ENCODE measurements at places on chromosomes 16 and 17. TPM values are rescaled to one million over a fixed set of nuclear protein-coding genes. Genes with fewer than 3 reads are reported as not detected.

CD300H gene
- not detected for total RNA-seq

- ATAC-seq: no peak
These were observed 42.1 kb upstream of the RPH3AL start for GRCh38 chr17:394718-395095.

- ATAC-seq: no peak
These were observed 13.9 kb upstream of the PSMC3IP start for GRCh38 chr17:42591411-42591810.

TAC4 gene
- total RNA-seq: not detected

- ATAC-seq: no peak
These were observed 342.5 kb downstream of the MAF start for GRCh38 chr16:79257953-79258490.

GRCh38 chr16:58265480-58266052 is 29.3 kb downstream of the PRSS54 start:
- no peak for ATAC-seq

DNA sequence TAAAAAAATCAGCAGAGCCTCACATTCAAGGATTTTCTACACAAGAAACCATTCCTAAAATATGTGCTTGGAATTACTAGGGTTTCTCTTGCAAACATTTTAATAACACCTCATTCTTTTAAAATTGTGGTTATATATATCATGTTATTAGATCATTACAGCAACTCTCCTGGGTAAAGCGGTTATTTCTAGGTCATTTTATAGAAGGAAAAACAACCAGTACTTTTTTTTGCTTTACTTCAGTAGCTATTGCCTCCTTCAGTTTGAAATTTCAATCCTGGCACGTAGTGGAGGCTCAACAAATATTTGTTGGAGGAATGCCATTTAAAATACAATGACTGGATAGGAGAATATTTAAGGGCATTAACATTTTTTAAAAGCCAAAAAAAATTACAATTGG is 220.6 kb downstream of the CDRT15L2 start:
- ATAC-seq: no peak
